GM20000 (cell line): ENCODE measurements at places on chromosomes 3 and 15.
A peak's percentile ranks its signal among the peaks of the same experiment; 100 is the strongest.

GRCh38 chr15:99850517-99850916, 117.3 kb upstream of the LYSMD4 start:
- no peak for DNase-seq

- peak; percentile 25 for DNase-seq
These were observed 18.1 kb downstream of the CSPG4 start for GRCh38 chr15:75694241-75695182.

DNA sequence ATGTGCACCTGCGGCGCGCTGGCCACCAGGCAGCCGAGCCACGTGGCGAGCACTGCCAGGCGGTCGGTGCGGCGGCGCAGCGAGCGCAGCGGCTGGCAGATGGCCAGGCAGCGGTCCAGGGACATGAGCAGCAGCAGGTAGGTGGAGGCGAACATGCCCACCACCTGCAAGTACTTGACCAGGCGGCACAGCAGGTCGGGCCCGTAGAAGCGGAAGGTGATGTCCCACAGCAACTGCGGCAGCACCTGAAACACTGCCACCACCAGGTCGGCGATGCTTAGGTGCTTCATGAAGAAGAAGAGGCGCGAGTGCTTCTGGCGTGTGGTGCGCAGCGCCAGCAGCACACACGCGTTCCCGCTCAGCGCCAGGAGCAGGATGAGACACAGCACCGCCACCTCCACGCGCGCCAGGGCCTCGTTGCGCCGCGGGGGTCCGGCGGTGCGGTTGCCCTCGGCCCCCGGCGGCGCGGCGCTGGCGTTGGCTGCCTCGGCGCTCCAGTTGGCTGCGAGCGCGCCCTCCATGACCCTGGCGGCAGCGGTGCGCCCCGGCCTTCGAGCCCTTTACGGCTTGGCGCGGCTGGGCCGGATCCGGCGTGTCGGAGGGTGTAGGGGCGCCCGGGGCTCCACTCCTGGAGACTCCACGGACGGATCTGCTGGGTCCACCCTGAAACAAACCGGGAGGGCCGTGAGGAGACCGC, 1.6 kb downstream of the OXTR start:
- DNase-seq = peak; percentile 88

DNA sequence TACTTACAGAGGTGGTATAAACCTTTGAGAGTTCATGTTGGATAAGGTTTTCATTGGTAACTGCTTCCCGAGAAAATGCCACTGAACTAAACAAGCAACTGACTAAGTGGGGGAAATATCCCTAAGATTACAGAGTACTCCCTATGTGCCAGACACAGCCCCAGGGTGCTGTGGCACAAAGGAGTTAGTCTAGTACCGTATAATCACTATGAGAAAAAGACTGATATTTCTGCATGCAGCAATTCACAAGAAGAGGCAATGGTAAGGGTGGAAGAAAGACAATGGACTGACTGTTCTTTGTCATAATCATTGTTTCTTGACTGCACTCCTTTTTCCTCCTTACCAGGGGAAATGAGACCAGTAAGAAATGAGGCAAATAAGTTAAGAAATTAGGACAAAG, 20.0 kb upstream of the SLC25A26 start:
- no peak for DNase-seq

DNA sequence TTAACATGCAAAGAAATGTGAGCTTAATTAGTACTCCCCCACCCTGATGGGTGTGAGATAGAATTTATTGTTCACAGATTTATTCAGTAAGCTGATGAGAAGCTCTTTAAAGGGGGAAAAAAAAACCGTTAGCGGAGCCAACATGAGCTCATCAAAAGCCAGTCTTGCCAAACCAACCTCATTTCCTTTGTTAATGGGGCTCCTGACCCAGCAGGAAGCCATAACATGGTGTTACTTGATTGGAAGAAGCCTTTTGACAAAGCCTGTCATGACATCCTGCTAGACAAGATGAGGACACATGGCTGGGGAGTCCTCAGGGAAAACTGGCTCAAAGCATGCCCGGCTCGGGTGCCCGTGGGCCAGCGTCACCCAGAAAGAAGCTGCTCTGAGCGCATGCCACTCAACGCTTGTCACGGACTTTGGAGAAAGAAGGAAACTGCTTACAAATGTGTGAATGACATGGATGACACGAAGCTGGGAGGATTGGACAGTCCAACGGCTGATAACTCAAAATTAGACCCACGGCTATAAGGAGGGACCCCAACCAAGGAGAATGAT, 64.6 kb downstream of the SLCO2A1 start:
- no peak for DNase-seq

GRCh38 chr3:176505878-176506621, 691.2 kb downstream of the TBL1XR1 start:
- no peak for DNase-seq

- DNase-seq = no peak
These were observed 486 bp downstream of the SAMMSON start for GRCh38 chr3:70000028-70000410.

GRCh38 chr3:46903341-46904302, 26.1 kb downstream of the PTH1R start:
- DNase-seq = no peak

DNA sequence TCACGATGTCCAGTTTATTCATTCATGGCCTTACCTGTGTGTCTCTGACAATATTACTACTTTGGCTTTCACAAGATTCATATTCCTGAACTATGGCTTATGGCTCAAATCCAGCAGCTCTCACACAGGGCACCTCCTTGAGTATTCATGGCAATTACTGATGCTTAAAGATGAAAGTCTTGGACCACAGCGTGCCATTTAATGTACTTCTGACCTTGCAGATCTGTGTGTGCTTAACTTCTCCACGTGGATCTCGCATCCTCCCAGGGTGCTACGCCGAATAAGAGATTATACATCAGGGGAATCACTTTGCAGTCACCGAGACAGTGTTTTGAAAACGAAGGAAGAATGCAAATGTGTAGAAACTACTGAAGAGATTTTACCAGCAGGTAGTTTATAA, 147.5 kb downstream of the TNIK start:
- DNase-seq = no peak

DNA sequence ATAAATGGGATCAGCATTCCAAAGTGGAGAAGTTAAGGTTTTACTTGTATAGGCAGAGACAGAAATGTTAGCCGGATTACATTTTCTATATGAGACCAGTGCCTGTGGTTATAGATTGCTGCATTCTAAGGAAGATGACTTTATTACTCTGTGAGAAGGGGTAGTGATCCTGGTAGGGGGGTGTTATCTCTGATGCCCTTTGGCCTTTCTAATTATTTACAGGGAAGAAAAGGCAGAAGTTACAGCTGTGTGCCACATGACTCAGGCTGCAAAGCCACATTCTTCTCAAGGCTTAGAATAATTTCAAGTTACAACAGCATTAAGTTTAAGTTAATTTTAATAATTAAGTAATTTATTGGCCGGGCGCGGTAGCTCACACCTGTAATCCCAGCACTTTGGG, 2.2 kb upstream of the TMC3 start:
- no peak for DNase-seq

GRCh38 chr15:41584636-41585126, 25.7 kb downstream of the TYRO3 start:
- DNase-seq = no peak

DNA sequence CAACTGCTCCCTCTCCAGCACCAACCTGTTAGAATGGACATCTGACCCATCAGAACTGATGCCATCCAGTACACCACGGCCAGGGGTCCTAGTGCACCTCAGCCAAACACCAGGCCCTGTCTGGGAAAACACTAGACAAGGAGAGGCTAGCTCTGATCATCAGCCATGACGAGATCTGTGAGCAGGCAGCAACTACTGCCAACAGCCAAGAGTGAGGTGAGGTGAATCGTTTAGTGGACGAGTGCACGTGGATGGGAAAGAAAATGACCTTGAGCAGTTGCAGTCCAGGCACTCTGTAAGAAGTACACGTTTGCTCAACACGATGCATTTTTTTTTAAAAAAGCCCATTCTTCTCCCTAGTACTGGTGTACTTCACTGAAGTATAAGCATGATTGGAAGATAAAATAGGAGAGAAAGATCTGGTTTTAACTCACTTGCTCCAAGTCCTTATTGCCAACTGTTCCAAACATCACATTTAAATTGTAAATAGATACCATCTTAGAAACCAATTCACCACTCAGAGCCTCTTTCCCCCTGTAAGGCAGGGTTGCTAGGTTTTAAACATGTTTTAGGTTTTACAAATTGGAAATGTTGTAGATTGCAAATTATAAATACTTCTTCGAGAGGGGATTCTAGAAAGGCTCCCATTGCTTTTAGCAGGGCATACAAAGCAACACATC, 5.7 kb downstream of the ST8SIA2 start:
- no peak for DNase-seq

DNA sequence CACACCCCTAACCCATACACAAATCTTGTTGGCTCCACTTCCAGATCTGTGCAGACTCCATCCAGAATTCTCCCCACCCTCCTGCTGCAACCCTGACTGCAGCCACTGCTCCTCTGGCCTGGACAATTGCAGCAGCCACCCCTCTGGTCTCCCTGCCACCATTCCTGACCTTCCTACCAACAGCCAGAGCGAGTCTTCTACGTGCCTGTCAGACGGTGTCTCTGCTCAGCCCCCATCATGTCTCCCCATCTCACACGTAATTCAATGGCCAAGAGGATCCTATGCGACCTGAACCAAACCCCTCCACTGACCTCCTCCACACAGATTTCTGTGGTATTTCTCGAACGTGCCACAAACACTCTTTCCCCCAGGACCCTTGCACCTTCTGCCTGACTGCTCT, 103.3 kb downstream of the TPRA1 start:
- DNase-seq = no peak

GRCh38 chr3:123637131-123637530, 52.3 kb upstream of the HACD2 start:
- no peak for DNase-seq

- DNase-seq = no peak
These were observed 227.8 kb downstream of the CDIN1 start for GRCh38 chr15:36807134-36807764.

DNA sequence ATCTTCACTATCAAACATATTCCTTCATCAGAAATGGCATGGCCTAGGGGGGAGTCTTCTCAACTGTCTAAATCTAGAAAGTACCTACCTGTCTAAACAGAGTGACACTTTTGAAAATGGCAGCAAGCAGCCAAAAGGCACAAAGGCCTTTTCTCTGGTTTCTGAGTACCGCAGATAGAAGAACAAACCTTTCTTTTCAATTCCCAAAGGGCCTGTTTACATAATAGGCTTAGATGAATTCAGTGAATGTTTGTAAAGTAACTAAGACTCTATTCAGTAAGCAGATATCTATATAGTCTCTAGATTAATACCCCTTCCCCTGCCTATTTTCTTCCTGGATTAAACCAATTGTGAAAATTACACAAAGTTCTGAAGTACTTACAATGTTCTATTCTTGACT, 7.1 kb downstream of the MYEF2 start:
- no peak for DNase-seq

- DNase-seq = no peak
These were observed 9.4 kb downstream of the PTPRG start for GRCh38 chr3:61570813-61571212.

- DNase-seq = no peak
These were observed 1.3 kb upstream of the MON1A start for GRCh38 chr3:49930922-49931321.

DNA sequence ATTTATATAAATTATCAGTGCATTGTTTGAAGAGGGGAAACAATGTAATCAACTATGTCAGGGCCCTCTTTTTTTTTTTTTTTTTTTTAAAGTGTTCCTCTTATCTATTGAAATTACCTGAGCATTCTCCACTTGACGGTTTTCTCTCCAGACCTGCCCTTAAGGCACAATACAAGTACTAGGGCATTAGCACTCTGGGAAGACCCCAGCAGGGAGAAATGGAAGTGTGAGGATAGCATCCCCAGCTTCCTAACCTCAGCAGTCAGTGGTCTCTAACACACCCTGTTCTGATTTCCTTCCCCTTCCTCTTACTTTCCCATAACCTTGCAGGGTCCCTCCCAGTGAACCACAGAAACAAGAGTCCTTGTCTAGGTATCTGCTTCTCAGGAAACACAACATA, 458.3 kb upstream of the ARL6 start:
- DNase-seq = no peak

- no peak for DNase-seq
These were observed 359.1 kb upstream of the IL12A start for GRCh38 chr3:159629329-159630084.

- no peak for DNase-seq
These were observed 82.4 kb downstream of the EBLN2 start for GRCh38 chr3:73143821-73144237.

DNA sequence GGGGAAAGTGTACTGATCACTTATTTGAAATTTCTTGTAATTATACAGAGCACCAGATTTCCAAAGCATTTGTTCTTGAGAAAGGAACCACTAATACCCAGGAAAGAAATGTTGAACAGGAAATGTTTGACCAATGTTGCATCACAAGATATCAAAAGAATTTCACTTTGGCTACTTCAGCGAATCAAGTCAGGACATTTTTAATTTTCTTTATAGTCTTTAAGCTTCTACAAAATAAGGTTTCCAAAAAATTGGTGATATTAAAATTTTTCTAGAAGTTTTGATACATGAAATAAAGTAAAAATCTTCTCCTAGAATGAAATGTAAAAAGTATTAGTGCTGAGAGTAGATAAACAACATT, 421.9 kb downstream of the MECOM start:
- DNase-seq = no peak

GRCh38 chr3:45105855-45106671, 40.1 kb downstream of the CDCP1 start:
- no peak for DNase-seq

- DNase-seq = no peak
These were observed 202.4 kb upstream of the GADL1 start for GRCh38 chr3:31096661-31097395.

DNA sequence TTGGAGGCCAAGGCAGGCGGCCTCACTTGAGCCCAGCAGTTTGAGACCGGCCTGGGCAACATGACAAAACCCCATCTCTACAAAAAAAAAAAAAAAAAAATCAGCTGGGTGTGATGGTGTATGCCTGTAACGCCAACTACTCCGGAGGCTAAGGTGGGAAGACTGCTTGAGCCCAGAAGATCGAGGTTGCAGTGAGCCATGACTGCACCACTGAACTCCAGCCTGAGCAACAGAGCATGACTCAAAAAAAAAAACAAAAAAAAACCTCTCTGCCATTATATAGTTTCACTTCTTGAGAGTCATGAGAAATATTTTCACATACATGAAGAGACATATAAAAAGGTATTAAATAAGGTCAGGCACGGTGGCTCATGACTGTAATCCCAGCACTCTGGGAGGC, 45.9 kb upstream of the CP start:
- no peak for DNase-seq

DNA sequence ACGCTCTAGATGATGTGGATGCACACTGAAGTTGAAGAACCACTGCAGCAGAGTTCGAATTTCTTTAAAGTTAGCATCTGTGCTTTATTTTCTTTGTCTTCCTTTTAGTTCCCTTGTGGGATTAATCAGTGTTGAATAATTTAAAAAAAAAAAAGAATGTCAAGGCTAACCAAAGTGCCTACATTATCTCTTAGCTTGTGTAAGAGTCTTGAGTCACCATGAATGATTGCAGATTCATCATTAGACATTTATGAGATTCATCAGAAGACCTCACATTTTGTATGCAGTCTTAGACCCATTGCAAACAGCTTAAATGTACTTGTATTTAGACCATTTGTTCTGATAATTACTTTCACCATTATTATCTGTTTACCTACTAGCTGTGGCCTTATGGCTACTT, 182.2 kb downstream of the FNDC3B start:
- no peak for DNase-seq
